Activated naive CD4-positive, alpha-beta T cell treated with anti-CD3 and anti-CD28 coated beads, Interleukin-2, amount 50 U/mL, for 72 hours (primary cell): ENCODE measurements at places on chromosomes 7 and 10. TPM values are rescaled to one million over a fixed set of nuclear protein-coding genes. Genes with fewer than 3 reads are reported as not detected.
A peak's percentile ranks its signal among the peaks of the same experiment; 100 is the strongest.

DNA sequence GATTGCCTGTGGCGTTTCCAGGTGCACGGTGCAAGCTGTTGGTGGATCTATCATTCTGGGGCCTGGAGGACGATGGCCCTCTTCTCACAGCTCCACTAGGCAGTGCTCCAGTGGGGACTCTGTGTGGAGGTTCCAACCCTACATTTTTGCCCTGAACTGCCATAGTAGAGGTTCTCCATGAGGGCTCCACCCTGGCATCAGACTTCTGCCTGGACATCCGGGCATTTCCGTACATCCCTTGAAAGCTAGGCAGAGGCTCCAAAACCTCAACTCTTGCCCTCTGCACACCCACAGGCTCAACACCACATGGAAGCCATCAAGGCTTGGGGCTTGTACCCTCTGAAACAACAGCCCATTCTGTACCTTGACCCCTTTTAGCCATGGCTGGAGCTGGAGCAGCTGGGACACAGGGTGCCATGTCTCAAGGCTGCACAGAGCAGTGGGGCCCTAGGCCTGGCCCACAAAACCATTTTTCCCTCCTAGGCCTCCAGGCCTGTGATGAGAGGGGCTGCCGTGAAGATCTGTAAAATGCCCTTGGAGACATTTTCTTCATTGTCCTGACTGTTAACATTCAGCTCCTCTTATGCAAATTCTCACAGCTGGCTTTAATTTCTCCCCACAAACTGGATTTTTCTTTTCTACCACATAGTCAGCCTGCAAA lies 10.0 kb upstream of the FGL2 start:
- DNase-seq = no peak

DNA sequence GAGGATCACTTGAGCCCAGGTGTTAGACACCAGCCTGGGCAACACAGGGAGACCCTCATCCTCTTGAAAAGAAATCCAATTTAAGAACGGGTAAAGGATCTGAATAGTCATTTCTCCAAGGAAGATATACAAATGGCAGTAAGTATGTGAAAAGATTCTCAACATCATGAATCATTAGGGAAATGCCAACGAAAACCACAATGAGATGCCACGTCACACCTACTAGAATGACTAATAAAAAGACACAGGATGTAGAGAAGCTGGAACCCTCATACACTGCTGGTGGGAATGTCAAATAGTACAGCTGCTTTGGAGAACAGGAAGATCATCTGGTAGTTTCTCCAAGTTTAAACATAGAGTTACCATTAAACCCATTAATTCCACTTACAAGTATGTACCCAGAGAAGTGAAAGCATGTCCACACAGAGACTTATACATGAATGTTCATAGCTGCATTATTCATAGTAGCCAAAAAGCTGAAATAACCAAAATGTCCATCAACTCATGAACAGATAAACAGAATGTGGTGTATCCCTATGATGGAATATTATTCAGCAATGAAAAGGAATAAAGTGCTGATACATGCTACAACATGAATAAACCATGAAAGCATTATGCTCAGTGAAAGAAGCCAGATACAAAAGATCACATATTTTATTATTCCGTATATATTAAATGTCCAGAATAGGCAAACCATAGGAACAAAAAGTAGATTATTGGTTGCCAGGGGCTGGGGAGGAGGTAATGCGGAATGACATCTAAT lies 13.1 kb upstream of the ZMIZ2 start:
- DNase-seq = peak; percentile 33

DNA sequence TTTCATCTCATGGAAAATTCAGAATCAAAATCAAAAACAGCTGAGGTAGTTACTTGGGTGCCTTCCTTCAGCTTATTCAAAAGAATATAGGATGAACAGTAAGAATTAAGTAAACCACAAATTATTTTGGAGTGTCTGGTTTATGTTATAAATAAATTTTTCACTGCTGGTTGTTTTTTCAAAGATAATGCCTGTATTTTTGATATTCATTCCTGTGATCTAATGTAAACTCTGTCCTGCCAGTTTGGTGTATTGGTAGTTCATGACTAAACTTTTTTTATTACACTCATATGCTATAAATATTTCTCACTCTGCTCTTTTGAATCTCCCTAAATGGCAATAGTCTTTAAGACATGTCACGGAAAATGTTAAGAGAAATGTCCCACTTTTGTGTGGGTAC lies 11.6 kb upstream of the RAB11FIP2 start:
- no peak for DNase-seq

- no peak for DNase-seq
Observed at GRCh38 chr7:20313626-20314025, 17.1 kb upstream of the ITGB8 start.

DNA sequence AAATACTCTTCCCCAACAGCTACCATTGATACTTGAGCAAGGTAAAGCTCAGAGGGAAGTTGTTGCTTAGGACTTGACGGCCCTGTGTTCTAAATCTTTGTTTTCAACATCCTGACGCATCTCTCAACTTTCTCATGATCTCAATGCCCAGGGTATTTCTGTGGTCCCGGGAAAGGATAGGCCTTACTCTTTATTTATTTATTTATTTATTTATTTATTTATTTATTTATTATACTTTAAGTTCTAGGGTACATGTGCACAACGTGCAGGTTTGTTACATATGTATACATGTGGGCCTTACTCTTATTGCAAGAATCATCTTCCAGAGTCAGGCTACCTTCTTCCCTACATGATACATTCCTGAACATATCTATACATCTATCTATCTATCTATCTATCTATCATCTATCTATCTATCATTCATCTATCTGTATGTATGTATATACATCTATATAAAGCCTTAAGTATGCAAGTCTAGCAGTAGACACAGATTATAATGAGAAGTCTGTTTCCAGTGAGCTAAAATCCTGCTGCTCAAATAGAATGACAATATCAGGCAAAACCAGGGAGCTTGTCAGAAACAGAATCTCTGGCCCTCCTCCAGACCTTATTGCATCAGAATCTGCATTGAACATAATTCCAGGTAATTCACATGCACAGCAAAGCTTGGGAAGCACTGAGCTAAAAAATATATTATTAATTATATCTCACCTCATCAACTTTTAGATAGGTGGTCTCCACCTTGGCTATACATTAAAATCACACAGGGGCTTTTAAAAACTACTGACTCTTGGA lies 12.2 kb upstream of the CPA5 start:
- DNase-seq = no peak

The RET gene
- total RNA-seq = 0.45 TPM

DNA sequence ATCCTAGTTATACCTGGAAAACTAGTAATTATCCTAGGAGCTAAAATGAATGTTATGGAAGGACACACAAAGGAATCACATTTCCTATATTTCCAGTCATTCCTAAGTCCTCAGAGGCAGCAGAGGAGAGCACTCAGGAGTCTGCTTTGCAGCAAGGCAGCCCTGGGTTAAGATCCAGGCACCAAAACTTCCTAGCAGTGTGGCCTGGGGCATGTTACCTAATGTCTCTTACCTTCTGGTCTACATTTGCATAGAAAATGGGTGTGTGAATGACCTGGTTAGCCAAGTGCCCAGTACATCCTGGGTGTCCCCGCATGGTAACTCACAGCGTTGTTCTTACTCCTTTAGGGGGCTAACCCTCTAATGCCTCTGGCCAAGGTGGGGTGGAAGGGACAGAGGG lies 135.9 kb downstream of the TAX1BP1 start:
- no peak for DNase-seq

- no peak for DNase-seq
Observed at GRCh38 chr7:29574659-29575058, 11.0 kb downstream of the PRR15 start.

- no peak for DNase-seq
Observed at GRCh38 chr7:127905491-127906330, 125.5 kb downstream of the LRRC4 start.

DNA sequence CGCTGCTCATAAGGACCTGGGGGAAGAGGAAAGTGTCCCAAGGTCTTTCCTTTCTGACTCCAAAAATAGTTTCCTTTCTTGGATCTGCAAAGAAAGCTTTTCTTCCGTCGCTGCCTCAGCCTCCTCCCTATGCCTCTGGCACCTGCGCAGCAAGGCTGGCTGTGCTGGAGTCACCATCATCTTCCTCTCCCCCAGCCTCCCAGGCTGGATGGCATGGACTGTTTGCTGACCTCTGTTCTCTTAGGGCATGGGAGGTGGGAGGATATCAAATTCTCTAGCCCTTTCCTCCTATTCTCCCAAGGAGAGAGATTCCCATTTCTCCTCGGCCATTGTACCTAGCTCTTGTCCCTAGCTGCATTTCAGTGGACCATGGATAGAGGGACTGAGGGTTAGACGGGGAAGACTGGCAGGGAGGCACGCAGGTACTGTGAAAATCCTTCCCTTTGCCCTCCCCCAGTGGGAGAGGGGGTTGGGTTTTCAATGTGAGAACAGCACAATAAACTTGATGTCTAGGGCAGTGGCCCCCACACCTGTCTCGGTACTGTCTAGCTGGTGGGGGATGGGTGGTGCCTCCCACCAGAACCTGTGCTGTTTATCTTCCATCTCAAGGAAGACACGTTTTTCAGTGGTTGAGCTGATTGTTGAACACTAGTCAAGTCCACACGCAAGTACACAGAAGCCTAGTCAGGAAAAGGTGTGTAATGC lies 2.6 kb downstream of the PPP1R35 start:
- peak; percentile 40 for DNase-seq

- no peak for DNase-seq
Observed at GRCh38 chr7:96982586-96982985, 22.8 kb upstream of the DLX6 start.

- no peak for DNase-seq
Observed at GRCh38 chr7:3067606-3068380, 24.1 kb upstream of the CARD11 start.

DNA sequence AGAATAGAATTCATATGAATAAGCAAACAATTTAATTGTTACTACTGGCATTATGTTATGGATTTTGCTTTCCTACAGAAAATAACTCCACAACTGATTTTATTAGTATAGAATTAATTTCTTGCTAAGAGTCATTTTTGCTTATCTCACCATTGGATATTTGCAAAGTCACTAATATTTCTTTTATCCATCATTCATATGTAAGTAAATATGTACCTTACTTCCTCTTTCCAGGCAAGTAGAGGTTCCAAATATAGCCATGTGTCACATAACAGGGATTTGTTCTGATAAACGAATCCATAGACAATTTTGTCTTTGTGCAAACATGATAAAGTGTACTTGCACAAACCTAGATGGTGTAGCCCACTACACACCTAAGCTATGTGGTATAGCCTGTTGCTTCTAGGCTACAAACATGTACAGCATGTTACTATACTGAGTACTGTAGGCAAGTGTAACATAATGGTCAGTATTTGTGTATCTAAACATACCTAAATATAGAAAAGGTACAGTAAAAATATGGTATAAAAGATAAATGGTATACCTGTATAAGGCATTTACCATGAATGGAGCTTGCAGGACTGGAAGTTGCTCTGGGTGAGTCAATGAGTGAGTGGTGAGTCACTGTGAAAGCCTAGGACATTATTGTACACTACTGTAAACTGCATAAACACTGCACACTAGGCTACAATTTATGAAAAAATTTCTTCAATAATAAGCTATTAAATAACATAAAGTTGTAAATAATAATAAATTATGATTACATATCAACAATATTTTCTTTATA lies 18.3 kb downstream of the KLLN start:
- DNase-seq = no peak

DNA sequence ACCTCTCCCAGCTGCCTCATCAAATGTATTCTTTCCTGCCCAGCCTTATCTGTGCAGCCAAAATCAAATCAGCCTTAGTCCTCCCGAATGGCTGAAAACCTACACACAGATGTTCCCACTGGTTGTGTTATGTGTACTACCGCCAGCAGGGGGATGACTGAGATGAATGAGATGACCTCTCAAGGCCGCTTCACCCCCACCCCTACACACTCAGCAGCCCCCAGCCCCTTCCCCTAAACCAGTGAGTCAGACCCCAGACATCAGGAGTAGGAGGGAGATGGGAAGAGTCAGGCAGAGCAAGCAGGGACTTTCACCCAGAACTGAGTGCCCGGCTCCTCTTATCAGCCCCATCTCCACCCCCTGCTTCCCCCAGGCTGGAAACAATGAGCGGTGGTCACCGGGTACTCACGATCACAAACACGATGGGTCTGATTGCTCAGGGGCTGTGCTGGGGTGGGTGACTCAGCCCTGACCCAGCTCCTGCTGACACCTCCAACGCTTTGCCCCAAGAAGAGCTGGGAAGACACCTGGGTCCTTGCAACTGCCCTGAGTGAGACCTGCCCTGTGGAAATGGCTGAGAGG lies 6.5 kb upstream of the C10orf105 start:
- DNase-seq = peak; percentile 64

DNA sequence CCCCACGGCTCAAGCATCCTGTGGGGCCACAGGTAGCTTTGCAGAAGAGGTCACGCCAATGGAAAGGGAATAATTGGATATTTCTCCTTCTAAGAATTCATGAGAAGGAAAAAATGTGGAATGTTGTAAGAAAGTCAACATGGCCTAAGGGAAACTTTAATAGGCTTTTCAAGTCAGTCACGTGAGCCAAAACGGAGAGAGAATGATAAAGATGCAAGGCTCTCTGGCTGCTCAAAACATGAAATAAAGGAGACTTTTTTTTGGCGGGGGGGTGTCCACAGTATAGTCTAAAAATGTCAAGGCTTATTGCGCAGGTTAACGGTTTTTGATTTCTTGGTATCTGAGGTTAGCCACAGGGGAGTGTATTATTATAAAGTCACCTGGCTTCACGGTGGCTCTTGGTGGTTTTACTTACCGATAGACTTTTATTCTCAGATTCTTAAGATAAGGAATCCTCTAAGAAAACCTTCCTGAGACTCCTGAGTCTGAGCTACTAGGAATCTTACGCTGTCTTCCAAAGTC lies 148.1 kb downstream of the ARHGAP21 start:
- DNase-seq = no peak

GRCh38 chr7:99010281-99010680 lies 131.9 kb downstream of the TRRAP start:
- DNase-seq = peak; percentile 3

DNA sequence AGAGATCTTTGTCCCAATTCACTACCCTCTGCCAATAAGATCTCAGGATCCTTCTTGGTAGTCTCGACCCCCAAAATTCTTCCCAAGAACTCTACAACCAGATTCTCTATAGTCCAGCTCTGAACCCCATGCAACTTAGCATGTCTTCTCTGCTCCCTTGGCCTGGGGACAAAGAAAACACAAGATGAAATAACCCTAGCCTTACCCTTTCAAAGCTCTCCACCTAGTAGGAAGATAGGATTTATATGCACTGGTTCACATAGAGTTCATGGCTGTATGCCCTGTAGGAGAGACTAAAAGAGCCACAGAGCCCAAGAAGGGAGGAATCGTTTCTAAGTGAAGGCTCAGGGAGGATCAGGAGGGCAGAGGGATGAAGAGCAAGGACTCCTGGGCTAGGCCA lies 96.1 kb downstream of the PPP1R3C start:
- no peak for DNase-seq

GRCh38 chr10:15486404-15486803 lies 115.3 kb upstream of the FAM171A1 start:
- no peak for DNase-seq
